CD8-positive, alpha-beta memory T cell (primary cell): ENCODE measurements at places on chromosomes 4 and X. TPM values are rescaled to one million over a fixed set of nuclear protein-coding genes. Genes with fewer than 3 reads are reported as not detected.

- no peak for DNase-seq
Measured at GRCh38 chr4:153223930-153224329, 19.7 kb downstream of the TRIM2 start.

- no peak for DNase-seq
Measured at GRCh38 chr4:13367691-13368090, 116.4 kb downstream of the RAB28 start.

DNA sequence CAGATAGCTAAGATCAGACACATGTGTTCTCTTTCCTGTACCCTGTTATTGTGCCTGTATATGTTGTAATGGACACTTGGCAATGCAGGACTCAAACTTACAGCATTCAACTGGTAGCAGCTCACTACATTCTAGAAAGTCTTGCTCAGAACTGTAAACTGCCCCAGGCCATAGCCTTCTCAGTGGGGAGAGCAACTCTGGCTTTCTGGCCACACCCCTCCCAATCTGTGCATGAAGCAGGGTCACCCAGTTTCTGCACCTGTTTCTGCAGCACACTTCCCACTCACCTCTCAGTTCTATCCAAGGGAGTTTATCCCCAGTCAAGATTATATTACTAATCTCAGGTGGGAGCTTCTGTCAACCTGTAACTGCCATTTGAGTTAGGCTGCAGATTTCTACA is 38.9 kb upstream of the TBX22 start:
- no peak for DNase-seq

The CYTL1 gene
- total RNA-seq: not detected

The DLG3 gene
- 28.1 TPM for total RNA-seq

- DNase-seq: no peak
Measured at GRCh38 chr4:7826176-7826908, 113.3 kb downstream of the AFAP1 start.

The SRPK3 gene
- not detected for total RNA-seq

DNA sequence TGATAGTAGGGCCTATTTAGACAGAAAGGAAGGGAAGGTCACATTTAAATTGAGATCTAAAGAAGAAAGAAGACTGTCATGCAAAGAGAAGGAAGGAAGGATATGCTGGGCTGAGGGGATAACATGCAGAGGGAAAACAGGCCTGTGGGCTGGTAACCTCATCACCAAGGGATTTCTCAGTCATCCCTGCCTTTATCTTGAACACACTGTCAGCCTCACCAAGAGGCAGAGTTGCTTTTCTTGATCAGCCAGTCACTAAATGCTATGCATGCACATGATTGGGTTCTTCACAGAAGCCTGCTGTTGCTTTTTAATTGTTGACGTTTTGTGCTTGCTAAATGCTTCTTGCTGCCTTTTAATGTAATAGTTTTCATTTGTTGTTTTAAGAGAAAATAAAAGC is 113.0 kb downstream of the ARHGAP24 start:
- DNase-seq: no peak
